ENCODE measurements at places on chromosomes 6 and 20.

GRCh38 chr6:22247916-22248482 lies 48.8 kb downstream of the PRL start:
- no peaks in the 10 kb centered on the region for H3K4me1 ChIP-seq
- H3K27me3 ChIP-seq = no peaks in the 10 kb centered on the region
- no peak for DNase-seq
- H3K27ac ChIP-seq = peak overlapping the region; percentile 0

GRCh38 chr6:146408583-146408982 lies 135.1 kb upstream of the RAB32 start:
- DNase-seq = no peak
- H3K4me3 ChIP-seq = no peak overlapping the region
- no peaks in the 10 kb centered on the region for H3K36me3 ChIP-seq
- no peaks in the 10 kb centered on the region for H3K27me3 ChIP-seq

DNA sequence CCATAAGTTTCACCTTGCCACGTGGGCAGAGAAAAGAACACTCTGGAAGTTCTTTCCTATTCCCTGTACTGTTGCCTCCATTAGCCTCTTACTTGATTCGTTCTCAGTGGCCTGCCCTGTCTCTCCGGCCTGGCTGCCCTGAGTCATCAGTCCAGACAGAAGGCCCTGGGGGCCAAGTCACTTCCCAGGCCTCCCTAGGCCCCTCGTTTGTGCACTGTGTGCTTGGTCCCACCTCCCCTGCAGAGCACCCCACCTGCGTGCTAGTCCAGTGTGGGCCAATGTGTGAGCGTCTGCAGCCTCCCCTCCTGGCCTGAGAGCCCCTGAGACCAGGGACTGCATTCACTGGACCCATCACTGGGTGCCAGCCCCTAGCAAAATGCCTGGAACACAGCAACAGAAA lies 191.2 kb upstream of the RREB1 start:
- H3K27me3 ChIP-seq = peaks cover 7% of the 10 kb centered on the region
- peaks cover 10% of the 10 kb centered on the region for H3K4me1 ChIP-seq
- no peak for DNase-seq
- no peaks in the 10 kb centered on the region for H3K36me3 ChIP-seq
- no peak overlapping the region for H3K4me3 ChIP-seq

DNA sequence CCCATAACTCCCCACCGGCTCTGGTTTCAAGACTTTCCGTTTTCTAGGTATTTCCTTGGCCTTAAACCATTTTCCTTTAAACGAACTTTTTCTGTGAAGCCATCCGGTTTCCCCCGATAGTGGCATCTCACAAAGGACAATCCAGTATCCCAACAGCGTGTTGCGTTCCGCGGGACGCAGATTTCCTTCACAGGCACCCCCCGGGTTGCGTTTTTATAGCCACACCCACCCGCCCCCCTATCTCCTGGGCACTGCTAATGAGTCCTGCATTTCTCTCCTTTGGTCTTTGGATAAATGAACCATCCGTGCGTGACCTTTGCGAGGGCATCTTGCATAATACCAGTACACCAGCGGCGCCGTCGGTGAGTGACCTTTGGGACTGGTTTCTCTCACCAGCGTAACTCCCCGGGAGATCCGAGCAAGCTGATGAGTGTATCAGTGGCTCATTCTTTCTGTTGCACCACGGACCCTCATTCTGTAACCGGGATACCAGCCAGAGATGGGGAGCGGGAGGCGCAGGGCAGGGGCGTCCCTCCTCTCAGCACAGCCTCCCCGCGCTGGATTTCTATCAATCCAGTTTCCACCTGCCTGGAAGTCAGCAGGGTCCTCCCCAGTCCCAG lies 586 bp upstream of the NQO2 start:
- peaks cover 11% of the 10 kb centered on the region for H3K36me3 ChIP-seq
- peak overlapping the region; percentile 86 for H3K27ac ChIP-seq
- no peak for DNase-seq
- peaks cover 2% of the 10 kb centered on the region for H3K27me3 ChIP-seq

DNA sequence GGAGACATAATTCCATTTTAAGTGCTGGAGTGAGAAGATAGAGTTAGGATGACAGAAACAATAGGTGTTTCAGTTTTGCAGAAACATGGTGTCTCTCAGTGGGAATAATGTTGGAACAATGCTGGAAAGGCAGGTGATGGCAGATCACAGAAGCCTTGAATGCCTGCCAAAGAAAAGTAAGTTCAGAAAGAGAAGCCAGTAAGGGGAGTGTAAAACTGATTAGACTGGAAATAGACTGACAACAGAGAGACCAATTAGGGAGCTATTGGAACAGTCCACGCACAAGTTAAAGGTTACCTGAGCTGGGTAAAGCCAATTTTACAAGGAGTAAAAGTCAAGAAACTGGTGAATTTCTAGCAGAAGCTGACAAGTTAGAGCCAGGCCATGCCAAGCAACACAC lies 142.9 kb downstream of the TFAP2A start:
- H3K4me1 ChIP-seq = no peaks in the 10 kb centered on the region
- no peak for DNase-seq
- H3K27me3 ChIP-seq = peaks cover 6% of the 10 kb centered on the region
- no peaks in the 10 kb centered on the region for H3K36me3 ChIP-seq

GRCh38 chr6:148878683-148879082 lies 131.9 kb downstream of the UST start:
- no peaks in the 10 kb centered on the region for H3K27me3 ChIP-seq
- H3K27ac ChIP-seq = no peak overlapping the region
- H3K36me3 ChIP-seq = no peaks in the 10 kb centered on the region
- H3K4me3 ChIP-seq = no peak overlapping the region

GRCh38 chr6:151004383-151005024 lies 139.0 kb downstream of the MTHFD1L start:
- H3K27ac ChIP-seq = peak overlapping the region; percentile 7
- H3K4me1 ChIP-seq = peaks cover 6% of the 10 kb centered on the region
- no peak overlapping the region for H3K4me3 ChIP-seq
- DNase-seq = no peak
- H3K27me3 ChIP-seq = no peaks in the 10 kb centered on the region
- H3K36me3 ChIP-seq = peaks cover 2% of the 10 kb centered on the region

- no peak overlapping the region for H3K27ac ChIP-seq
- H3K4me3 ChIP-seq = no peak overlapping the region
- no peaks in the 10 kb centered on the region for H3K4me1 ChIP-seq
- no peak for DNase-seq
These were observed 80.3 kb downstream of the GJA1 start for GRCh38 chr6:121515630-121516265.

DNA sequence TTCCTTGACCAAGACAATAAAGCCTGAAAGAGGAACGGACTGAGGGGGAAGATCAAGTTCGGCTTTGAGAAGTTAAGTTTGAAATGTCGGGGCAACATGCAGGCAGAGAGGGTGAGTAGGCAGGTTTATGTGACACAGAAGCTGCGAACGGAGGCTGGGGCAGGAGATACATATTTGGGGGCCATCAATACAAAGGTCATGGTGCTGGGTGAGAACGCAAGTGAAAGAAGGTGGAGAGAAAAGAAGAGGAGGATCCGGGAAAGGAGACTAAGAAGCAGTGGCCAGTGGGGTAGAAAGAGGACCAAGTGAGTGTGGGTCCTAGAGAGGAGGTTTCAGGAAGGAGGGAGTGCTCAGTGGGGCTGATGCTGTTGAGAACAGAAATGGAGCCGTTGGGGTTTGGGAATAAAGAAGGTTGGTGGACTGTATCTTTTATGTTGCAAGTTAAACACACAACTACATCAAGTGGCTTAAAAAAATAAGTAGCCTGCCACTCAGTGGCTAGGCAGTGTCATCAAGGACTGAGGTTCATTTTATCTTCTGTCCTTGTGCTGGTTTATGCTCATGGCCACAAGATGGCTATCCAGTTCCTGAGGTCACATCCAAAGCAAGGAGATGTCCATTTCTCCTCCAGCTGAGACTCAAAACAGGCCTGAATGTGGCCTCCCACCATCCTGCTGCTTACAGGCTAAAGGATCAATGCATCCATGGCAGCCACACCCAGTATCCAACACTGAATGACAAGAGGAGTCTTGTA lies 1.7 kb upstream of the BLCAP start:
- DNase-seq = no peak
- no peak overlapping the region for H3K27ac ChIP-seq
- peak overlapping the region; percentile 8 for H3K4me3 ChIP-seq
- peaks cover 2% of the 10 kb centered on the region for H3K27me3 ChIP-seq
- H3K36me3 ChIP-seq = no peaks in the 10 kb centered on the region

- no peak overlapping the region for H3K4me3 ChIP-seq
- H3K4me1 ChIP-seq = no peaks in the 10 kb centered on the region
- no peaks in the 10 kb centered on the region for H3K36me3 ChIP-seq
- no peaks in the 10 kb centered on the region for H3K27me3 ChIP-seq
These were observed 152.7 kb downstream of the MACROD2 start for GRCh38 chr20:14148042-14148441.

DNA sequence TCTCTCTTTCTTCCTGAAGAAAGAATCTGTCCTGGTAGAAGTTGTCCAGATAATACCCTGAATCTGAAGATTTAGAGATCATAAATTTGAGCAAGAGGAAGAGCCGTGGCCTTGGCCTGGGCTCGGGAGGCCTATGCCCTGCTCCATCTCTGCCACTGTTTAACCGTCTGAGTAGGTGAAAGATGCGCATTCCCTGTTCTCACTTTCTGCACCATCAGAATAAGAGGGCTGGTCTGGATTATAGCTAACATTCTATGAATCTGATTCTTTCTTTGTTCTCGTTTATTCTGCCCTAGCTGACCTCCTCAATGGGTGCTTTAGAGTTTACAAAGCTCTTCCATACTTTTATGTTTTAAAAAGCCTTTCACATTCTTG lies 51.3 kb downstream of the ELOVL4 start:
- H3K4me1 ChIP-seq = peaks cover 2% of the 10 kb centered on the region
- no peak overlapping the region for H3K27ac ChIP-seq
- no peaks in the 10 kb centered on the region for H3K36me3 ChIP-seq
- H3K27me3 ChIP-seq = peaks cover 13% of the 10 kb centered on the region

DNA sequence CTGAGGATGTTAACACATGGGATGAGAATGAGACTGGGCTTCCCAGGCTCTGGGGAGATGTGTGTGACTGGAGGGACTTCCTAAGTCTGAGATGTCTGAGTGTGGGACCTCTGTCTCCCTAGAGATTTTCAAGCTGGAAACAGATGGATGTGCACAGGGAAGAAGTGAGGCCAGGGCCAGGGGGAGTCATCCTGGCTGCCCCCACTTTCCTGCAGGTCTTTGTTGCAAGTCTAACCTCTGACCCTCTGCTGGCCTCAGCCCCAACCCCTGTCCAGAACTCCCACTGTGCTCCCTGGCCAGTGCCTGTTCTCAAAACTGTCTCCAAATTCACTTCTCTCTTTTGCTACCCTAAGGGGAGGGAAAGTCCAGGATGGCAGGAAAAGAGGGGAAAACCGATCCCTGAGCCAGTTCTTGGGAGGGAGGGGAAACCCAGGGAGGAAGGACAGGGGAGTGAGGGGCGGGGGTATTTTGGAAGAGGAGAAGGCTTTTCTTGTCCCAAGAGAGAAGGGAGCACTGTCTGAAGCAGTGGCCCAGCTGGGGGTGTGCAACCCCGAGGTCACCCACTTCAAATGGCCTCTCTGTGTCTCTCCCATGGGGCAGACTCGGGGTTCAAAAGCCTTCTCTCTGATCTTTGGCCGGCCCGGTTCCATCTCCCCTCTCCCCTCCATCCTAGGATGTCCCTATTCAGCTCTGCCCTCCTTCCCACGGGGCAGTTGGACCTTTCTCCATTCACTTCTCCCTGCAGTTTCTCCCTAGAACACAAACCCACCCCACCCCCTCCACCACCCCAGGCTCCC lies 3.1 kb downstream of the PPP1R18 start:
- H3K27ac ChIP-seq = peak overlapping the region; percentile 99
- no peaks in the 10 kb centered on the region for H3K27me3 ChIP-seq
- peak; percentile 51 for DNase-seq
- peaks cover 70% of the 10 kb centered on the region for H3K36me3 ChIP-seq

- H3K4me3 ChIP-seq = no peak overlapping the region
- no peak overlapping the region for H3K27ac ChIP-seq
- no peaks in the 10 kb centered on the region for H3K4me1 ChIP-seq
- no peaks in the 10 kb centered on the region for H3K27me3 ChIP-seq
These were observed 404.1 kb upstream of the PLCB4 start for GRCh38 chr20:8664778-8665177.

DNA sequence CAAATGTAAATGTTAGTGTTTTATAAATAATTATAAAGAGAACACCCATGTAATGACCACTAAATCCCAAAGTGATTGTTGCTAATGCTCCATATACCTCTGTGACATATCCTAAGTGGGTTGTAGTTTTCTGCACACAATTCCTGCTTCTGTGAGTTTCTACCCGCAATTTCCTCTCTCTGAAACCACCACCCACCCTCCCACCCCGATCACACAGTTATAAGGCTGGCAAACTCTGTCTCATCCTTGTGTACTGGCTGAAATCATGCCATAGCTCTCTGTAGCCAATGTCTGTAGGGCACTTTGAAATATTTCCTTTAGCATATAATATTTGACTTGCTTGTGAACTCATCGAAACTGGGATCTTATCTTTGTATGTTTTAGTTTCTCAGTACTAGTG lies 236.6 kb downstream of the PLCB1 start:
- peaks cover 5% of the 10 kb centered on the region for H3K4me1 ChIP-seq
- no peak for DNase-seq
- H3K27ac ChIP-seq = no peak overlapping the region
- H3K4me3 ChIP-seq = no peak overlapping the region

- DNase-seq = no peak
- peaks cover 16% of the 10 kb centered on the region for H3K27me3 ChIP-seq
- H3K4me1 ChIP-seq = no peaks in the 10 kb centered on the region
- H3K27ac ChIP-seq = no peak overlapping the region
- H3K36me3 ChIP-seq = no peaks in the 10 kb centered on the region
These were observed 16.9 kb upstream of the STK35 start for GRCh38 chr20:2084703-2085102.

DNA sequence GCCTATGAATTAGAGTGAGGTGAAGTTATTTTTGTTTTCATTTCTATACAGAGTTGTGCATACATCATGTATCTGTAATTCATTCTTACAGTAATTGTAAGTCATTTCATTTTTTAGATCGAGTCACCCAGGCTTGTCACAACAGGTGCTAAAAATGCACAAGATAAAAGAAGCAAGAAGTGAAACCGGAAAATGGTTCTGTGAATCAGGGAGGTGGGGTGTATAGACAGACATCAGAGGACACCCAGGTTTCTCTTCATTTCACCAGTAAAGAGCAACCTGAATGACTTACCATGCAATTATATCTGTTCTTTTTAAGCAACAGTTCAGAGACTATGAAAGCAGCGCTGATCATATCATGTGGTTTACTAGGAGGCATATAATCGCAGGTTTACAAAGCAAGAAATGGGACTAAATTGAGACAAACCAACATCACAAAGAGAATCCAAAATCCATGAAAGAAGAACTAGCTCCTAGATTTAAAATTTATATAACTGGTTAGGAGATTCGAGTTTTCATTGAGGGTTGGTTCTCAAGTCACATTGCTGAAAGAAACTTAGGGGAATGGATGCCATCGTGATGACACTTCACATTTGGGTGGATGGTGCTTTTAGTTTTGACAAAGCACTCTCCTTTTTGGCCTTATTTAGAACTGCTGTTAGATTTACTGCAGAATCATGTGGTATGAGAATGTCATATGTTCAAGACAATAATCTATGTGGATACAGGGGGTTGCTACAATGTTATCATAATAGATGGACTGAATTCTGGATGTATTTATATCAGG lies 27.9 kb upstream of the TBC1D7 start:
- peak overlapping the region; percentile 86 for H3K4me3 ChIP-seq
- H3K27ac ChIP-seq = peak overlapping the region; percentile 98
- DNase-seq = no peak
- H3K27me3 ChIP-seq = no peaks in the 10 kb centered on the region
